T-helper 17 cell (primary cell): ENCODE measurements at places on chromosomes 6 and 20. TPM values are rescaled to one million over a fixed set of nuclear protein-coding genes. Genes with fewer than 3 reads are reported as not detected.

DNA sequence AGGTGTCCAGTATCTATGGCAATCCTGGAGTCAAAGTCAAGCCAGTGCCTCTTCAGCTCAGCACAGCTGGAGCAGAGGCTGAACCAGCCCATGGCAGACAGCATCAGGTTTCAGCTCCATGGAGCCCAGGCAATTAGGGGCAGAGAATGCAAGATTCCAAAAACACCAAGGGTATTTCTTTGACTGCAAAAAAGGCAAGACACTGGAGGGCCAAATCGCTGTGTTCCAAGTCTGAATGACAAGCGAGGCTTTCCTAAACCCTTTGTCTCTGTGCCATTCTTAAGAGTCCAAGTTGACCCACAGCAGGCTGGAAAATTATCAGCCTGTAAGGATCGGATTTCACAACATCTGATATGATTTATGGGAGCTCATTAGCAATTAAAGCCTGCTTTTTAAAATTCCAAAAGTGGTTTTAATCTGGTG, 49.7 kb upstream of the TGM3 start:
- H3K27me3 ChIP-seq = peaks cover 41% of the 10 kb centered on the region
- no peak for DNase-seq
- no peak overlapping the region for H3K27ac ChIP-seq

DNA sequence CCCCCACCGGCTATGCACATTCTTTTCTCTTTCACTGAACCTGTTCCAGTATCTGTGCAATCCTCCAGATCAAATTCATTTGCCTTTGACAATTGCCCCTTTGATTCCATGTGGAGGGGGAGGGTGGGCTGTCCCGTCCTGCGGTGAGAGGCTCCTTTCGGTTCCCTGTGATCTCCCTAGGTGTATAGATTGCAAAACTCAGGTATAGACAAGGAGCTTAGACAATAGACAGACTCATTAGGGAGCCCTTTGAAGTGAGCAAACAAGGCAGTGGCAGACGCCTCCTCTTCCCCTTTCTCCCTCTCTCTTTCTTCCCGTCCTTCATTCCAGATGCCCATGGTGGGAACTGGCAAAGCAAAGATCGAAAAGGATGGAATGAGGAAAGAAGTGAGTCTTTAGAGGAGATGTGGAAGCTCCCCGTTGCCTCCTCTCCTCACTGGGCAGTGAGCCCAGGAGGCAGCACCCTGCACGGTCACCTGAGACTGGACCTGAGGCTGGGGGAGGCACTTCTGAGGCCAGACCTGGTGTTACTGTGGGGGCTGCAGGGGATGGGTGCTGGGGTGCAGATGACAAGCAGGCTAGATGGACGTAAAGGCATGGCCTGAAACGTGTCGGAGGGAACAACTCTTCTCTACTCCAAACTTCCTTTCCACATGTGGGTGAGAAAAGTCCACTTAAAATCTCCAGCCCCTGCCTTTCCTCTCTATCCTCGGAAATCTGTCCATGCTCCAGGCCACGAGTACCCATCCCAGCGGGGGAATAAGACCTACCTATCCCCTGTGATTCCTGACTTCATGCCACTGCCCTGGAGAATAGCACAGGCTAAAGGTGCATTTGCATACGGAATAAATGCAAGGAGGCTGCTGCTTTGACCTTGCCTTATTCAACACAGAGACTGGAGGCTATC, 256.6 kb upstream of the FOXQ1 start:
- no peak overlapping the region for H3K27ac ChIP-seq
- no peaks in the 10 kb centered on the region for H3K36me3 ChIP-seq
- peaks cover 2% of the 10 kb centered on the region for H3K4me1 ChIP-seq
- peaks cover 11% of the 10 kb centered on the region for H3K27me3 ChIP-seq
- no peak overlapping the region for H3K4me3 ChIP-seq

DNA sequence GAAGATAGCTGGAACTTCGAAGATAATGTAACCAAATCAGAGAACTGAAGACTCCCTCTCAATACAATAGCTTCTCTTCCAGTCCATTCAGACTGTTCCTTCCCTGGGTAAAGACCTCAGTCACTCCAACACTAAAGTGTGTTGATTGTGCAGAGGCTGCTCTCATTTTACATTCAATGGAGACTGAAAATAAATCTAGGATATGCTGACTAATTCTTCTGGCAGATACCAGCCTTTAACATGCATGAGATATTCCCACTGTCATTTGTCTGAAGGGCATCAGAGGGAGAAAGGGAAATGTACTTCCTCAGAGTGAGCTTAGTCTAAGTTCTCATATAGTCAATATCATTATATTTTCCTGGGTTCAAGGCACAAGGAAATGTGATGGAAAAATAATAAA, 166.4 kb upstream of the IRAK1BP1 start:
- no peaks in the 10 kb centered on the region for H3K27me3 ChIP-seq
- H3K4me3 ChIP-seq = no peak overlapping the region
- no peak overlapping the region for H3K27ac ChIP-seq
- H3K36me3 ChIP-seq = no peaks in the 10 kb centered on the region

DNA sequence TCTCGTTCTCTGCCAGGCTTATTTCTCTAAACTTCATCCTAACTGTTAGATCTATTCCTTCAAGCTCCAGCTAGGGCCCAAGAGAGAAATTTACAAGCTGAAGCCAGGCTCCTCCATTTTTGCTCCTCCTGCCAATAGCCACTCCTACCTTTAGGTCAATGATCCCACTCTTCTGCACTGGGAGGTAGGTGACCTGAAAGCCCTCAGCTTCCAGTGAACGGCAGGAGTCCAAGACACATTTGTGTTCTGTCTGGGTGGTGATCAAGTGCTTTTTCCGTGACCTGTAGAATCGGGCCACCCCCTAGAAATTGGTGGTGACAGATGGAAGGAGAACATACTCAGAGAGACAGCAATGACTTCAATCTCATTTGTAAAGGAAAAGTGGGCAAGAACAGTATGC, 8.9 kb downstream of the NFS1 start:
- no peaks in the 10 kb centered on the region for H3K27me3 ChIP-seq
- H3K4me3 ChIP-seq = no peak overlapping the region
- peaks cover 3% of the 10 kb centered on the region for H3K4me1 ChIP-seq
- no peak overlapping the region for H3K27ac ChIP-seq
- H3K36me3 ChIP-seq = peaks cover 6% of the 10 kb centered on the region
- no peak for DNase-seq

GRCh38 chr6:158459726-158460125, 100.2 kb upstream of the TMEM181 start:
- H3K4me1 ChIP-seq = peaks cover 3% of the 10 kb centered on the region
- peaks cover 10% of the 10 kb centered on the region for H3K36me3 ChIP-seq
- H3K27me3 ChIP-seq = no peaks in the 10 kb centered on the region
- no peak for DNase-seq

DNA sequence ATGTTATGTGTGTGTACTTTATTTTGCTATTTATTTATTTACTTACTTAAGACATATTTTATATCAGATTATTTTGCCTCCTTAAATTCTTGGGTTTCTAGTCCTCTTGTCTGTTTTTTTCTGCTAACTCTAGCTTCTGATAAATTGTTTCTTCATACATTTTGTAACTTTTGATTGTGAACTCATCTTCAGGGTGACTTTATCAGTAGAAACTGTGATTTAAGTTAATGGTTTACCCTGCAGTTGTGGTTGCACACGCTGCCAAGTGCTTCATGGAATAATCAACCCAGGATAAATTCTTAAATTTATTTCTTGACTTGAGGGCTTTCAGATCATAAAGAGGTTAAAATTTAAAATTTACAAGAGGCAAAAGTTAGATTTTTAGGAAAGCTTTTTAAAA, 173.3 kb downstream of the CENPW start:
- H3K27ac ChIP-seq = no peak overlapping the region
- H3K36me3 ChIP-seq = no peaks in the 10 kb centered on the region
- H3K27me3 ChIP-seq = no peaks in the 10 kb centered on the region
- H3K4me3 ChIP-seq = no peak overlapping the region
- no peaks in the 10 kb centered on the region for H3K4me1 ChIP-seq

- H3K4me3 ChIP-seq = peak overlapping the region; percentile 82
- peaks cover 85% of the 10 kb centered on the region for H3K27me3 ChIP-seq
- H3K4me1 ChIP-seq = peaks cover 20% of the 10 kb centered on the region
- H3K36me3 ChIP-seq = peaks cover 2% of the 10 kb centered on the region
- DNase-seq = no peak
Measured at GRCh38 chr6:99604166-99605073, 2.2 kb upstream of the PRDM13 start.

GRCh38 chr6:123780021-123780420, 23.6 kb upstream of the NKAIN2 start:
- no peak overlapping the region for H3K4me3 ChIP-seq
- no peaks in the 10 kb centered on the region for H3K36me3 ChIP-seq
- no peak overlapping the region for H3K27ac ChIP-seq
- H3K27me3 ChIP-seq = no peaks in the 10 kb centered on the region
- DNase-seq = no peak

DNA sequence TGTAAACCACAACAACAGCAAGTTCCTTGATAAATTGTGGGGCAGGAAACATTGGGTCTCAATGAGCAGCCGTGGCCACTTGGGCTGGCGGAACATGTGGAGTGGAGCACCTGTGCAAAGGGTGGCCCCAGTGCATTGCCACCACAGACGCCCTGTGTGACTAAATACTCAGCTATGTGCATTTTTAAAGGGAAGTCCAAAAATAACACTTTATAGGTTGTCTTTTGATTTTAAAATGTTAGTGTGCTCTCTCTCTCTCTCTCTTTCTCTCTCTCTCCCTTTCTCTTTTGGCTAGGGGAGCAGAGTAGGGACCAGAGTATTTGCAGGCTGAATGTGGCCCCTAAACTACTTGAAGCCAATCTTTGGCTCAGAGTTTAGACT, 236.3 kb downstream of the BCAS1 start:
- H3K4me1 ChIP-seq = peaks cover 28% of the 10 kb centered on the region
- H3K27ac ChIP-seq = peak overlapping the region; percentile 95
- DNase-seq = no peak
- H3K4me3 ChIP-seq = no peak overlapping the region
- H3K27me3 ChIP-seq = no peaks in the 10 kb centered on the region

DNA sequence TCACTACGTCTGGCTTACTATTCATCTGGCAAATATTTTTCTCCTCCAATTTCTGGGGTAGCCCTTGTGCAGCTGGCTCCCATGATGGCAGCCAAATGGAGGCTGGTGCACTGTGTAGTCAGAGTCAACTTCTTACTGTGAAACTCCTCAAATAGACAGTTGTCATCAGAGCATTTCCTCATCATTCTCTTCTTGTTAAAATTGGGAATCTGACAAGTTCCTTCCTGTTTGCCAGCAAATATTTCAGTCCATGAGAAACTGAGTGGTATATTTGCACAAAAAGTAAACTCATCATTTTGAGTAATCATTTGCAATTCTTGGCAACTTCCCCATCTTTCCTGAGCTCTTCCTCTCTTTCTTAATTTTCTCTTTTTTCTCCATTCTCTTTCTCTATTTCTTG, 394.9 kb upstream of the RGS17 start:
- H3K4me1 ChIP-seq = no peaks in the 10 kb centered on the region
- no peaks in the 10 kb centered on the region for H3K36me3 ChIP-seq
- H3K4me3 ChIP-seq = no peak overlapping the region
- no peak for DNase-seq

GRCh38 chr6:3284436-3284876, 25.7 kb downstream of the PSMG4 start:
- H3K4me1 ChIP-seq = peaks cover 4% of the 10 kb centered on the region
- no peak overlapping the region for H3K4me3 ChIP-seq
- no peak for DNase-seq

- no peaks in the 10 kb centered on the region for H3K27me3 ChIP-seq
- no peak for DNase-seq
- no peak overlapping the region for H3K27ac ChIP-seq
Measured at GRCh38 chr20:37841971-37842370, 61.0 kb upstream of the VSTM2L start.

- DNase-seq = no peak
- peaks cover 7% of the 10 kb centered on the region for H3K36me3 ChIP-seq
- peaks cover 17% of the 10 kb centered on the region for H3K4me1 ChIP-seq
- H3K27ac ChIP-seq = no peak overlapping the region
Measured at GRCh38 chr6:18151801-18152200, 3.1 kb downstream of the TPMT start.

- H3K27me3 ChIP-seq = peaks cover 32% of the 10 kb centered on the region
- H3K27ac ChIP-seq = no peak overlapping the region
- H3K36me3 ChIP-seq = no peaks in the 10 kb centered on the region
- no peaks in the 10 kb centered on the region for H3K4me1 ChIP-seq
- H3K4me3 ChIP-seq = no peak overlapping the region
Measured at GRCh38 chr20:2244993-2245392, 50.8 kb upstream of the TGM3 start.

The SULF2 gene
- 4.2 TPM for total RNA-seq

The ROS1 gene
- not detected for total RNA-seq

The MEP1A gene
- not detected for total RNA-seq

The POU3F2 gene
- total RNA-seq = not detected

The OR2H1 gene
- not detected for total RNA-seq

The MDN1 gene
- 51.2 TPM for total RNA-seq

The GINM1 gene
- 20.8 TPM for total RNA-seq

The BMP6 gene
- 0.45 TPM for total RNA-seq

The SYCP2 gene
- 5.3 TPM for total RNA-seq
